Mesothelial cell of epicardium (in vitro differentiated cells): ENCODE measurements at places on chromosomes 13 and 19.

GRCh38 chr13:73331556-73331955, 272.8 kb downstream of the KLF5 start:
- no peaks in the 10 kb centered on the region for H3K27me3 ChIP-seq
- H3K4me3 ChIP-seq, result no peak overlapping the region
- no peak for DNase-seq
- peaks cover 12% of the 10 kb centered on the region for H3K4me1 ChIP-seq

- H3K27ac ChIP-seq, result no peak overlapping the region
- DNase-seq, result no peak
- peaks cover 2% of the 10 kb centered on the region for H3K36me3 ChIP-seq
- no peaks in the 10 kb centered on the region for H3K27me3 ChIP-seq
- H3K4me1 ChIP-seq, result no peaks in the 10 kb centered on the region
These were observed 41.2 kb upstream of the ZNF835 start for GRCh38 chr19:56712611-56713276.

GRCh38 chr19:13978351-13979243, 26.3 kb downstream of the DCAF15 start:
- H3K4me3 ChIP-seq, result peak overlapping the region; percentile 57
- H3K4me1 ChIP-seq, result peaks cover 19% of the 10 kb centered on the region
- peak; percentile 80 for DNase-seq
- no peaks in the 10 kb centered on the region for H3K27me3 ChIP-seq

GRCh38 chr13:59034198-59034597, 1129.5 kb downstream of the DIAPH3 start:
- H3K36me3 ChIP-seq, result no peaks in the 10 kb centered on the region
- no peak for DNase-seq
- peaks cover 1% of the 10 kb centered on the region for H3K4me1 ChIP-seq
- H3K27me3 ChIP-seq, result no peaks in the 10 kb centered on the region
- H3K4me3 ChIP-seq, result no peak overlapping the region

- peak overlapping the region; percentile 21 for H3K27ac ChIP-seq
- no peak for DNase-seq
- peaks cover 34% of the 10 kb centered on the region for H3K4me1 ChIP-seq
- no peaks in the 10 kb centered on the region for H3K36me3 ChIP-seq
These were observed 37.6 kb upstream of the NANOS3 start for GRCh38 chr19:13839130-13839937.

GRCh38 chr13:49681842-49682435, 9.3 kb downstream of the EBPL start:
- peak overlapping the region; percentile 4 for H3K27ac ChIP-seq
- no peaks in the 10 kb centered on the region for H3K4me1 ChIP-seq
- peaks cover 22% of the 10 kb centered on the region for H3K36me3 ChIP-seq
- no peak for DNase-seq
- H3K27me3 ChIP-seq, result no peaks in the 10 kb centered on the region
